AG04449 (cell line): ENCODE measurements at places on chromosomes 1 and 21.

DNA sequence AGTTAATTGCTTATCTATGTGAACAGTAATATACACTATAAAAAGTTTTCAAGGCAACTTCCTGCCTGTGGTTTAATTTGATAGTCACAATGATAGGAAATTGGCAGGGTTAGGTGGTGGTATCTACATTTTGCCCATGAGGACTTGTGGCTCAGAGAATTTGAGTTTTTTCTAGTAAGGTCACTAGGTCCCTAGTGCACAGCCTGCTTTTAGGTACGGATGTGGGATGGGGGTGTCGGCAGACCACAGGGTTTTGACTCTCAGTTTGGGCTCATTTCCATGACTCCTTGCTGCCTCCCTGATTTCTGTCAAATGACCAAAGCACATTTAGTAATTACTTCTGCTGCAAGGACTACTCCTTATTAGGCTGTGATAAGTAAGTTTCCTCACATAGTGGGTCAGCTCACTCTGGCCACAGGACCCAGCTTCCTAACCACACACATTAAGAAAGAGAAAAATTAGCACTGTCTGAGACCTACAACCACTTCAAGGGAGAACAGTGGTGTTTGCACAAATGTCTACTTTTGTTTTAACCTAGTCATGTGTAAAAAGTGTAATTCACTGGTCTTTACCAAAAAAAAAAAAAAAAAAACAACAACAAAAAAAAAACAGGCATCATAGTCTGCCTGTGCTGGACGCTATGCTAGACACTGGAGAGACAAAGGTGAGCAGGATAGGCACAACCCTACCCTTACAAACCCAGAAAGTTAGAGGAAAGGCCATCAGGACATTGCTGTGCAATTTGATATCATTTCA is 43.7 kb downstream of the MRPL39 start:
- no peak for DNase-seq

- no peak for DNase-seq
Measured at GRCh38 chr1:196259316-196259715, 348.9 kb downstream of the KCNT2 start.

DNA sequence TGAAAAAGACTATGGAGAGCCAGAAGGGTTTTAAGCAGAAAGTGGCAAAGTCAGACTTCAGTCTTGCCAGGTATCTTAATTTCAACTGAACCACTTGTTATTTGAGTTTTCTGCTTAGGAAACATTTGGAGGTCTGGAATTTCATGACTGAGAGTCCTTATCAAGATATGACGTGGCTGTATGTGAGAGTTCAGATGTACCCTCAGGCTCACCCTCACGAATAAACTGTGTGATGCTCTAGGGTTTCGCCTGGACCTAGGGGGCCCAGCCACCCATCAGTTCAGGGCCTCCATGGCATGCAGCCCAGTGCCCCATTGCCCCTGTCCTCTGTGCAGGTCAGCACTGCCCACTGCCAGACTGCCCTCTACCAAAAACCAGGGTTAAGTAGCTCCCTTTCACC is 30.6 kb upstream of the TADA1 start:
- no peak for DNase-seq

DNA sequence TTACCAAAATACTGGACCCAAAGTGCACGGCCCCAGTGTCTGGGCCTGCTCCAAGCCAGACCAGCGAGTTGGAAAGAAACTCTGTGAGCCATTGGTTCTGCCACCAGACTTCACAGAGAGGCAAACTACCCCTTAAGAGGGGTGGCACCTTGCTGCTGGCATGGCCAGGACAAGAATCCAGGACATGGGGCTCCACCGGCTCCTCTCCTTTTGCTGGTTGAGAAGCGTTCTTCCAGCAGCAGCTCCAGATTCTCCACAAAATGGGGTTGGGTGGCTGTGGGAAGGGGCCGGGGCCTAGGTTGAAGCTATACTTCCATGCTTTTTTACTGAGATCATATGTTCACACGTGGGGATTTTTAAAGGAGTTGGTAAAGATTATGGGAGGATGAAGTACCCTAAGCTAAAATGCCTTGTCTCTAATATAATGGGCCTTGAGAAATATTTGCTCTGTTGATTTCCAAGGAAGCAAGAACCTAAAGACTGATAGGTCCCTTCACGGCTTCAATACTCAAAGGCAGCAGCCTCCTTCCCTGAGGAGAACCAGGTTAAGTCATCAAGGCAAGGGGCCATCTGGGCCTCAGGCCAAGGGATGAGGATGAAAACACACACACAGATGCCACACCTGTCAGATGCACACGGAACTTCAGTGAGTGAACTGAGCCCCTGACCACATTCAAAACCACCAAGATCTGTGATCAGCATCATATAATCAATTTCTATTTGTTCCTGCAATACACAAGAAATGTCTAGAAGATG is 3.1 kb downstream of the C1orf198 start:
- no peak for DNase-seq

GRCh38 chr1:163874070-163874469 is 552.3 kb downstream of the NUF2 start:
- DNase-seq = no peak
